ENCODE measurements at places on chromosomes 11 and 22.

GRCh38 chr22:44919691-44920090, 90.1 kb downstream of the PHF21B start:
- no peak for DNase-seq

- no peak for DNase-seq
These were observed 77.0 kb upstream of the SLC25A18 start for GRCh38 chr22:17486313-17486712.

DNA sequence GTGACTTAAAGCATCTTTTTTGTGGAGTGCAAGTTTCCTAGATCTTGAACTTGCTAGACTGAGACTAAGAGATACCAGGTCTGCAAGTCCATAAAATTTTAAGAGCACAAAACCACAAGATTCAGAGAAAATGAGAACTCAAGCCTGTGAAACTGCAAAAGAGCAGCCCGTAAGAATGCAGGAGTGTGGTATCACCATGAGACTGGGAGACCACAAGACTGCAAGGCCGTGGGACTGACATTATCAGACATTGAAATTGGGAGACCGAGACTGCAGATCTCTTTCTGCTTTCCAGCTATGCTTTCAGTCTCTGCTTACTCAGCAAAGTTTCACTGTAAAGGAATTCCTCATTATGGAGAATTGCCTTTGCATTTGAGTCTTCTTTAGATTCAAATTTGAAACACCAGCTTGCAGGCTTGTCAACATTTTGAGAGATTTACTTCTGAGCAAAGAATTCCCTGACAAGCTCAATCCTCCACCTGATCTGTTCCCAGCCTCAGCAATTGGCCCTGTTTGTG, 621.2 kb downstream of the KCNA4 start:
- DNase-seq = no peak

DNA sequence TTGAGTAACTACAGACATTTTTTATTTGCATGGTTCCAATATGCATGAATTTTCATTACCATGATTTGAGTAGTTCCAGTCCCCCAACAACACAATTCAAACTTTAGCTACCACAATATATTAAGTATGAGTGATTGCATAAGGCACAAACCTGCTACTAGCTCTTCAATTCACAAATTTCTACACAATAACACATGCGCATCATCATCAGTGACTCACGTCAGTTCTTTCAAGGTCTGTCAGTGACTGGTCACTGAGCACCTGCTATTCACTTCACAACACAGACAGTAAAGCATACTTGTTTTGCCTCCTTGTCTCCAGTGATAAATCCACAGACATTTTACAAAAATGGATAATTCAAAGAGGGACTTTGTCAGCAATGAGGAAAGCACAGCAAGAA, 435.1 kb upstream of the CCDC90B start:
- no peak for DNase-seq

- no peak for DNase-seq
These were observed 1.2 kb downstream of the MSANTD2 start for GRCh38 chr11:124798991-124799347.

DNA sequence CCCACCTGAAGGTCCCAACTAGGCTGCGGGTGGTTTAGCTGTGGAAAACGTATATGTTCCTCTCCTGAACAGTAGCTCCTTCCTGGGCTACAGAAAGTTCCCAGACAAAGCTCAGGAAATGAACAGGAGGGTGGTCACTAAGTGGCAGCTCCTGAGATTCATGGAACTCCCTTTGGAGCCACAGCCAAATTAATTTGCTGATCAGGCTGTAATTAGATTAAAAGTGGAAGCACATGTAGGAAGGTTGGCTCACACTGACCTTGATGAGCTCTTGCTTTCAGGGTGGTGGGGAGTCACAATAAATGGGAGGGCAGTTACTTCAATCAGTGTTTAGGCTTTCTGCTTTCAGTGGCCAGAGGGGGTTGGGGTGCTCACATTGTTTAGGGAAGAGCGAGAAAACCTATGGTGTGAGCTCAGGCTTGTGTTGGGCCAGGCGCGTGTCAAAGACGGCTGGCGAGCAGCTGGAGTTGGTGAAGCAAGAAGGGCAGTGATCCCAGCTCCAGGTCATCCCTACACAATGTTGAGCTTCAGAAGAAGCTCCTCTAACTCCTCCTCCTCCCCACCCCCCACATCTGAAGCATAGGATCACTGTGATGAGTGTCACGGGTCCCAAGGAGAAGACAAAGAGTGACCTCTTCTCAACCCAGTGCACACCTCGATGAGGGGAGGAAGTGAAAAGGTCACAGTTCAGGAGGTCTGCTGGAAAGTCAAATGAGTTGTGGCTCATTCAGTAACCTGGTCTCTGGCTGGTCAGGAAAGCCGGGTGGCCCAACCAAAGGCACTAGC, 42.5 kb downstream of the CLPB start:
- no peak for DNase-seq

DNA sequence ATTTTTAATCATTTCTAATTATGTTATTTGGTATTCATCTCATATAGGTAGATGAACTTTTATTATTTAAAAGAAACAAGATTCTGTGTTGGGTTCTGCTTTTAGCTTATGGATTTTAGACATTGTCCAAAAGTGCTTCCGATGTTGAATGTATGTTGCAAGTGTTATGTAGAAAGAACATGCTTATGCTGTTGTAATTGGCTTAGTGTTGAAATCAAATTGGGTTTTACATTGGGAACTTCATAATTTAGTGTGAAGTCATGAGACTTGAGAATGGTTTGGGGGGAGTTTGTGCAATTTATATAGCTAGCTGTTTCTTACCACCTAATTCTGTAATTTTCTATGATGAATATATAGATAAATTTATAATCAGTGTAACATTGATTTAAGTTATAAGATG, 3.6 kb downstream of the MTMR3 start:
- no peak for DNase-seq

GRCh38 chr11:64152841-64153691, 12.8 kb downstream of the MACROD1 start:
- DNase-seq = no peak

- DNase-seq = no peak
These were observed 2.3 kb downstream of the PTPRCAP start for GRCh38 chr11:67435031-67435726.

DNA sequence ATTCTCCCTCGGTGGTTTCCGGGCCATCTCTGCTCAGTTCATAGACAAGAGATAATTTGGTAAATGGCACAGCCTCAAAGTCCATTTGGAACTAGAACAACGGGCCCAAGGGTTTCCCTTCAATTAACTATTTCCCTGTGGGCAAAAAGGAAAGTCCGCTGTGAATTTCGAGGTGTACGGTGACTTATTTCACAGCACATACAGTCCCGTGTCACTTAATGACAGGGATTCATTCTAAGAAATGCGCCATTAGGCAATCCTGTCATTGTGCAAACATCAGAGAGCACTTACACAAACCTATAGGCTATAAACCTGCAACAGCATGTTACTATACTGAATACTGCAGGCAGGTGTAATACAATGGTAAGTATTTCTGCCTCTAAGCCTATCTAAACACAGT, 551.6 kb downstream of the OPCML start:
- no peak for DNase-seq

GRCh38 chr11:111793863-111794262, 27.7 kb upstream of the PPP2R1B start:
- DNase-seq = no peak
